Activated gamma-delta T cell treated with anti-CD3 and anti-CD28 coated beads, Interleukin-2, amount 50 U/mL, for 16 hours (primary cell): ENCODE measurements at places on chromosomes 6 and 20.

DNA sequence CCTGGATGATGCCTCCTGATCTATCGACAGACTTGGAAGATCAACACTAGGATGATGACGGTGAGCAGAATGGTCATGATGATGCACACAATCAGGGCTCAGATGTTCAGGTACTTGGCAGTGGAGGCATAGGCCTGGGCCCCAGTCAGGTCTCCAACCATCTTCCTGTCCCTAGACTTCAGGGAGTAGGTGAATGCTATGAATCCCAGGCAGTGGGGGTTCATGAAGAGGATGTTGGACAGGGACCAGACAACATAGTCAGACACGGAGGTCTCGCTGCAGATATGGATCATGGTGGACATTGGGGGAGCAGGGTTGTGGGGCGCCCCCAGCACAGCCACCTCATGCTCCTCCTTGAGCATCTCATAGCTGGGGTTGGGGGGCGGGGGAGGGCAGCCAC is 27.5 kb downstream of the HLA-F start:
- DNase-seq: no peak

GRCh38 chr6:126308362-126308761 is 31.6 kb upstream of the CENPW start:
- DNase-seq: no peak

DNA sequence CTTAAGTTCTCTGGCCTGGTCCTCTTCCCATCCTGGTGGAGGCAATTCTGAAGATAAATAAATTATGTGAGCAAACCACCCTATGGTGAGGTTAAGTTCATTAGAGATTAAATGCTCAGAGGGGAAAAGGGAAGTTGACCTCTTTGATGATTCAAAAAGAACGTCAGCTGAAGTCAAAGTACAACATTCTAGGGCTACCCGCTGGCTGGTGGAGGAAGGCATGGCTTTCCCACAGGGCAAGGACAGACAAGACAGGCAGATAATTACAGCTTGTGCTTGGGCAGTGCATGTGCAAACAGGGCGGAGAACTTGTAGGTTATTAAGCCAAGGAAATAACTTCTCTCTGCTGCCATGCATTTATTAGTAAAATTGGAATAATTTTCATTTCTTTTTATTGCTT is 91.0 kb upstream of the SLC24A3 start:
- DNase-seq: no peak

GRCh38 chr6:3269281-3269975 is 10.7 kb downstream of the PSMG4 start:
- DNase-seq: no peak

GRCh38 chr6:168383062-168383854 is 57.7 kb upstream of the SMOC2 start:
- no peak for DNase-seq
